Activated CD4-positive, alpha-beta T cell treated with anti-CD3 and anti-CD28 coated beads, Interleukin-2, Interleukin-6, amounts not matched to agents 100 ng/mL and 50 ng/mL, durations not matched to agents 16 hours and 8 hours (primary cell): ENCODE measurements at places on chromosomes 13 and 19.

GRCh38 chr13:33611121-33611805 is 206.7 kb upstream of the RFC3 start:
- DNase-seq: no peak

DNA sequence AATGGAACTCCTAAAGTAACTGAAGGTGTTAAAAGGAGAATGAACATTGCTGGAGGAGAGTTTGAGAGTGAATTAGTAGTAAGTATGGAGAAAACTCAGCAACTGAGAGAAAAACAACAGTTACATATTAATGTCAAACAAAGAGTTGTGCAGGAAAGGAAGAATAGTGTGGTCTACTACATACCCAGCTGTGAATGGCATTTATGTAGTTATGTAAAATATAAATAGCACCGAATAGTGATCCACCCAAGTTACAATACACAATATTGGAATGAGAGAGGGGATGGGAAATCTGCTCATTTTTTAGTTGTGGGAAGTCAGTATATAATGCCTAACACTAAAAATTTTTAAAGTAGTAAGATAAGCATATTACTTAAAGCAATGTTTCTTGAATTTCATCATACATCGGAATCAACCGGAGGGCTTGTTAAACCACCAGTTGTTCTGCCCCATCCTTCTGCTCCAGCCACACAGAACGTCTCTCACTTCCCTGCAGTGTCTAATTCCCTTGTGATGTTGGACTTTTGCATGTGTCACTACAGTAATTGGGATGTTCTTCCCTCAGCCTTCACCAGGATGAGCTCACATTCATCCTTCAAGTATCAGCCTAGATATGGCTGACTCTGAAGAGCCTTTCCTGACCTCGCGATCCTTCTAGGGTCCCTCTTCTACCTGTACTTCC is 11.5 kb downstream of the CCDC70 start:
- DNase-seq: no peak

DNA sequence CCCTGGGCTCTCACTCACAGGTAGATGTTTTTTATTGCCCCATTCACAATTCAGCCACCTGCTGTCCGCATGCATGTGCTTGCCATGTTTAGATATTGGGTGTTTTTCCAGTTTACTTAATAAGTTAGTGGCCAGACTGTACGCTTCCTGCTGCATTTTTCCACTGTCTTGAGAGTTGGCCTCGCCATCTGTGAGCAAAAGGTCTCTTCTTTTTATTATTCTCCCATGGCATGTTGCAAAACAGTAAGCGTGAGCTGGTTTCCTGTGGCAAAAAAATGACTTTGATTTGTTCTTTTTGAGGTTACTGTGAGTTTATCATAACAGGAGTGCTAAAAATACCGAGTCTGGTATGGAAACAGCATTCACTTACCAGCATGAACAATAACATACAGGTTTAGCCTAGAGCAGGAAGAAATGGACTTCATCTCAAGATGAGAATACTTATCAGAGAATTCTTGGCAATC is 46.0 kb downstream of the SAE1 start:
- DNase-seq: peak; percentile 74

DNA sequence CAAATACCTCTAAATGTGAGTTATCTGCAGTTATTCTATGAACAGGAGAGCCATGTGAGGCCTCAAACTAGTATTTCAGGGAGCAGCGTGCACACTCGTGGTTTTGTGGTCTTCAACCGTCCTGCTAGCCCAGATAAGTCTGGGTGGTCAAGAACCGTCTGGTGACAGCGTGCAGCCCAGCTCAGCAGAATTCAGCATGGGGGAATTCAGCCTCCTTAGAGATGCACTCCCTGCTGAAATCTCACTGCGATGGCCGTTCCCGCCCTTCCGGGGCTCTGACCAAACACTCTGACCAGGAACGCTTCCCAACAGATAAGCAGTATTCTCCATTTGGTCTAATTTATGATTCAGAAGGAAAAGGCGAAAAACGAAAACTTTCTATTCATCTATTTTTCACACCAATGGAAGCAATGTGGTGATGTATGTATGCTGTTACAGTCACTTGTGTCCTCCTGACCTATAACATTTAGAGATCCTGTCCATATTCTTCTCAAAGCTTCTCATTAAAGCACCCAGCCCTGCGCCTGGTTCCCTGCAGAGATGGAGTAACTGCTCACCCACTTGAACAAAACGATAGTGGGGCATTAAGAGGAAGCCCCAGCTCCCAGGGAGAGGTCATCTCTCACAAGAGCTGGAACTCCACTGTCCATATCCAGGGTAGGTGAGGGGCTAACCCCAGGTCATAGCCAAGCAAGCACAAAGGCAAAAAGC is 2.9 kb downstream of the ANKRD27 start:
- DNase-seq: no peak

DNA sequence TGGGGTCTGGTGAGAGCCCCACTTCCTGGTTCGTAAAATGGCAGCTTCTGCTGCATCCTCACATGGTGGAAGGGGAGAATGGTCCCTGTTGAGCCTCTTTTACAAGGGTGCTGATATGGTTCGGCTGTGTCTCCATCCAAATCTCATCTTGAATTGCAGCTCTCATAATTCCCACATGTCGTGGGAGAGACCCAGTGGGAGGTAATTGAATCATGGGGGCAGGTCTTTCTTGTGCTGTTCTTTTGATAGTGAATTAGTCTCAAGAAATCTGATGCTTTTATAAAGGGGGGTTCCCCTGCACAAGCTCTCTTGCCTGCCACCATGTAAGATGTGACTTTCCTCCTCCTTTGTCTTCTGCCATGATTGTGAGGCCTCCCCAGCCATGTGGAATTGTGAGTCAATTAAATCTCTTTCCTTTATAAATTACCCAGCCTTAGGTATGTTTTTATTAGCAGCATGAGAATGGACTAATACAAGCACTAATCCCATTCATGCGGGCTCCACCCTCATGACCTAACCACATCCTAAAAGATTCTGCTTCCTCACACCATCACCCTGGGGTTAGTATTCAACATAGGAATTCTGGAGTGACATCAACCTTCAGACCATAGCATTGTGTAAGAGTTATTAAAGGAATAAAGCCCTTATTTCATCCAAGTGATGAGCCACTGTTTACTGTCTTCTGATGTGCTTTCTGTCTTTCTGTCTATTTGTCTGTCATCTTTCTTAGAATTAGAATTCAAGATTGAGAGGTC is 159.0 kb upstream of the IRS2 start:
- DNase-seq: no peak

- no peak for DNase-seq
Observed at GRCh38 chr13:113305208-113305607, 8.2 kb downstream of the LAMP1 start.

DNA sequence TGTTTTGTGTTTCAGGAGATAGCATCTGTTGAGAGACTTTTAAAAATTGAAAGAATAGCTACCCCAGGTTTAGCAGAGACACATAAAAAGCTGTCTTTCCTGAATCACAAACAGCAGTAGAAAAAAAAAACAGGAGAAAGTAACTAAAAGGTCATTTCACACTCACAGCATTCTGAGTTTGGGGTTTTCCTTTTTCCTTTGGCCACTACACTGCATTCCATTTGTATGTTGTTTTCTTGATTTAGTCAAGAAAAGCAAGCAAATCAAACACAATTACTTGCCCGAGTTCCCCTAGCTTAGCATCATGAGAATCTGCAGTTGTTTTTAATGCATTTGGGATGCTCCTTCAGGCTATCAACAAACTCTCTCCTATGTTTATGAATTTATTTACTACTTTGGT is 161.0 kb downstream of the KCTD12 start:
- DNase-seq: no peak

GRCh38 chr19:7504684-7505083 is 11.2 kb upstream of the ZNF358 start:
- DNase-seq: no peak

DNA sequence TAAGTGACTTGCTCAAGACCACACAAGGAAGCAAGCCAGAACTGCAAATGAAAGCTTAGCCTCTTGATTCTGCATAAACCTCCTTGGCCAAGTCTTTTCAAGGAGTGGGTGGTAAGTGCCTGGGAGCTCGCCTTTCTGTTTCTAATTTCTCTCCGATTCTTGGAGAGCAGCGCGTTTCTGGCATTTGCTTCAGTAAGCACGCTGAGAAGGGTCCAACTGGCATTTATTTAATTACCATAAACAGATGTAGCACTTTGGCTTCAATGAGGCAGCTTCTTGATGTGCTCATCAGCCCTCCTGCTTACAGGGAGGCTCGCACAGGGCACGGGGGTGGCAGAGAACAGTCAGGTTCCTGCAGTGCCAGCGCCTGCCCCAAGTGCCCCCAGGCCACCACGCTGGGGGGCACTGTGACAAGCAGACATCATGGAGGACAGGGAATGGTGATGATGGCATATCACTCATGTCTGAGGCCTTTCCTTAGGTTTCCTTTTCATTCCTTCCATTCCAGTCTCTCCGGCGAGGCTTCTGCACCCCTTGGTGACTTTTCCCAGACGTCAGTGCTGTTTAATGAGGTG is 13.3 kb downstream of the SIAH3 start:
- no peak for DNase-seq

- no peak for DNase-seq
Observed at GRCh38 chr13:76425935-76426334, 460.3 kb downstream of the KCTD12 start.

GRCh38 chr13:45411221-45411620 is 7.0 kb downstream of the SLC25A30 start:
- DNase-seq: no peak

DNA sequence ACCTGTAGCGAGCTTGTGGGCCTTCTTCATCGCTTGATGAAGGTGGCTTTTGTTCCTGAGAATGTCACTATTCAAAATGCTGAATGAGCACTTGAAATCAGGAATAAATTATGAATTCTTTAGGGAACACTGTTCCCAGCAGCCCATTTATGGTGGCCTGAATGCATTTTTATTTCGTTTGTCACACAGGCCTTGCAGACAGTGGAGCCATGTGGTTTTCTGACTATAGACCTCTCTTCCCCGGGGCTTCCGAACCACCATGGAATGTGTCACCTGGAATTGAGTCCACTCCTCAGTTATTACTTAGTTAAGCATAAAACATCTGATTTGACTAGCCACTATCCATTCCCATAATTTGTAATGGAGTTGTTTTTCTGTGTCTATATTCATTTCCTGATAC is 396.9 kb downstream of the IRS2 start:
- DNase-seq: no peak

DNA sequence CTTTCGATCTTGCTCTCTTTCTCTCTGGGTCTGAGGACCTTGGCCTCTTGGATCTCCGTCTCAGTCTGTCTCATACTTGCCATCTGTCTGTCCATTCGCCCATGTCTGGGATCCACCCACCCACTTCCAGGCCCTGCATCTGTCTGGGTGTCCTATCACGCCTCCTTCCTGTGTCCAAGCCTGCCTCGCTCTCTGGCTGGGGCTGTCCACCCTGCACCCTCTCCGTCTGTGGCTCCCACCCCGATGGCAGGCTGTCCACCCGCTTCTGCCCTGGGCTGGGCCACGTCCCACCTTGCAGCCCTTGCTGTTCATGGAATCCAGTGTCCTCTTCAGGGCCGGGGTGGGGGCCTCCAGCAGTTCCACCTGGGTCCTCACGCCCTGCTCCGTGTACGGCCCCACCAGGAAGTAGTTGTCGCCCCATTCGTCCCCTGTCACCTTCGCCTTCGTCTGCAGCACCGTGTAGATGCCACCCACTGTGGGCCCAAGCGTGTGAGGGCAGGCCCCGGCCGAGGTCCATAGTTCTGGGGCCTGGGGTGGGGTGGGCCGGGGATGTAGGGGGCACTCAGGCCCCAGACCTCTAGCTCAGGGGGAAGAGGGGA is 2.0 kb downstream of the GYS1 start:
- no peak for DNase-seq

DNA sequence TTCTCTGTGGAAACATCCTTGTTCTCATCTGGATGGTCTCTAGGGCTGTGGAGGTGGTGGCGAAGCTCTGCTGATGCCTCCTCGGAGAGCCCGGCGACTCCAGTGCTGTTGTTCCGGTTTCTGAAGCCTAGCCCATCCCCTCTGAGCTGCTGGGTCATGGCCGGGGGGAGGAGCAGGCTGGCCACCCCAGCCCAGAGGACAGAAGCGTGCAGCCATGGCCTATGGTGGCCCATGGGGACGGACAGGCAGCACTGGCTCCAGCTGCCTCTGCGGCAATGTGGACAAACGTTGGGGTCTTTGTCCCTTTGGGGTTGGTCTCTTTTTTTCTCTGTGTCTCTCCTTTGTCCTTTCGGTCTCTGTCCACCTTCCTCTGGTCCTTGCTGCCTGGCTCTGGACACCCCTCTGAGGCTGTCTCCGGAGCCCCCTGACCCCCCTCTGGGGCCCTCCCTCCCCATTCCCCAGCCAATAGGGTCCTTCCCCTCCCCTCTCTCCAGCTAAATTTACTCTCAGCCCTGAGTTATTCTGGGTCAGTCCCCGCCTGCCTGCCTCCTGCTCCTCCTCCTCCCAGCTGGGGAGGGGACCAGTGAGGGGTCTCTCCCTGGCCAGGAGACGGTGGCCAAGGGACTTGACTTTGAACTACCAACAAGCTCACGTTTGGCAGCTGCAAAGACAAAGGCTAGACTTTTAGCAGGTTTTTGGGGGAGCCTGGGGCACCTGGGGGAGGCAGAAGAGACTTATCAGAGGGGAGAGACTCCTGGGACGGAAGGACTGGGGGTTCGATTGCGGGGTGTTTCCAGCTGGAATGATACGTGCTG is at the start of gene HRC:
HRC (minus strand) TSS at position 392 of the 815 bp plus-strand sequence; CDS start at position 233, 159 bp downstream.
- no peak for DNase-seq

GRCh38 chr13:18996221-18996620 is 185.4 kb downstream of the TUBA3C start:
- no peak for DNase-seq

GRCh38 chr19:6021878-6022569 is 44.1 kb upstream of the RANBP3 start:
- peak; percentile 82 for DNase-seq

GRCh38 chr13:99396446-99396845 is 89.2 kb upstream of the GPR183 start:
- no peak for DNase-seq

DNA sequence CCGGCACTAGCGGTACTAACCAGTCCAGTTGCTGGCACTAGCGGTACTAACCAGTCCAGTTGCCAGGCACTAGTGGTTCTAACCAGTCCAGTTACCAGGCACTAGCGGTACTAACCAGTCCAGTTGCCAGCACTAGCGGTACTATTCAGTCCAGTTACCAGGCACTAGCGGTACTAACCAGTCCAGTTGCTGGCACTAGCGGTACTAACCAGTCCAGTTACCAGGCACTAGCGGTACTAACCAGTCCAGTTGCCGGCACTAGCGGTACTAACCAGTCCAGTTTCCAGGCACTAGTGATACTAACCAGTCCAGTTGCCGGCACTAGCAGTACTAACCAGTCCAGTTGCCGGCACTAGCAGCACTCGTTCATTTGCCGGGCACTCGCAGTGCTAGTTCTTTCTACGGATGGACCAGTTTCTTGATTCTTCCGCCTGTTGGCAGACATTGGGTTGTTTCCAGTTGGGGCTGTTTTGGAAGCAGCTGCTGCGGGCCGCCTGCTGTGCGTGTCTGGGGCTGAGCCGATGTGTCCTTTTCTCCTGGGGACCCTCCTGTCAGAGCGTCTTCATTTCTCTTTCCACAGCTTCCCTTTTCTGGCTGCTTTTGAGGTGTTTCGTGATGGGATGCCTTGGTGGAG is 123.4 kb upstream of the MCF2L start:
- DNase-seq: no peak
